ENCODE measurements at places on chromosomes 3 and 15.

DNA sequence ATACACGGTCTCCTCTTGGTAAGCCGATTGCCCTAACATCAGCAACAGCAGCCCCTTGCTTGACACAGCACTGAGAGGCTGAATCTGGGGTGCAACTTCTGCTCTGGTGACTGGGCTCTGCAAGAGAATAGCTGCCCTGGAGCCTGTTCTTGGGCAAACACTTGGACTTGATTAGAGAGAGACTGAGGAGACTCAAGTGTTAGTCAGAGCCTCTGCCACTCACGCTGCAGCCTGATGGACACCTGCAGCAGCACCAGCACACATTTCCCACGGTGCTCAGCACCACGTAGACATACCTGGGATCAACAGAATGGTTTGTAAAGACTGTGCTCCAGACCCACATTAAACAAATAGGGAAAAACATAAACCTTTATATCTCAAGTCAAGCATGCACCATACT lies 35.8 kb upstream of the UMPS start:
- no peak for DNase-seq

- DNase-seq = no peak
These were observed 87.5 kb downstream of the FAM43A start for GRCh38 chr3:194773216-194773615.

- DNase-seq = no peak
These were observed 38.2 kb downstream of the KLHL25 start for GRCh38 chr15:85756411-85757072.

DNA sequence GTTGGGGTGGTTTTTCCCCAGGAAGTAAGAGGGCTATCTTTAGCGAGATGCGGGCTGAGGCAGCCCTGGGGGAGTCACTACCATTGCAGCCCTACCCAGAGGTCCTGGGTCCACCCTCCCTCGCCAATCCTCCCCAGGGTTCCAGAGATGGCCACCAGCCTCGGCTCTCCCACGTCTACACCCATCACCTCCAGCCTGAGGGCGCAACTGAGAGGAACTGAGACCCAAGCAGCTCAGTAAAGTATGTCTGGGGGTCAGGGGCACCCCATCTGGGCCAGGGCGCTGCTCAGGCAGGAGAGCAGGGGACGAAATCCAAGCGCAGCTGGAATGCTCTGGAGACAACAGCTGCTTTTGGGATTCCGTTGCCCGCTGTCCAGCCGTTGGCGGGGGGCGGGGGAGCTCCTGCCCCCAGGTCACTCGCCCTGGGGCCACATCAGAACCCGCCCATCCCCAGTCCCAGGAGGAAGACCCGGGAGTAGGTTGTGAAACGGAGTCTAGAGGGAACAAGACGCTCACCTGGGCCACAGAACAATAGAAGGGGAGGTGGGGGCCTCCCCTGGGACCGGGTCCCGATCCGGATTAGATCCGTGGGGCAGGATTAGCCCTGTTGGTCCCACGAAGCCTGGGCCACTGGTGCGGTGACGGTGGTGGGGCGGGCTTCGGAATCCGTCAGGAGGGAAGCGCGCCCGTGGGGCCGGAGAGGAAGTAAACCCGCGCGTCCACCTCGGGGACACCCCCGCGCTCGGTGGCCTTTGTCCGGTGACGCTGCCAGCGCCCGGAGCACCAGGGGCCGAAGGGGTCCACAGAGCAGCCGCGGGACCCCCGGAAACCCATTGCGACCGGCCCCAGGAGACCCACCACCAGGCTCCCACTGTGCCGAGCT lies 1.4 kb upstream of the NDUFAF3 start:
- DNase-seq = no peak

GRCh38 chr3:11373235-11373634 lies 101.0 kb downstream of the ATG7 start:
- DNase-seq = no peak

GRCh38 chr15:68875377-68876116 lies 54.8 kb upstream of the SPESP1 start:
- peak; percentile 39 for DNase-seq

DNA sequence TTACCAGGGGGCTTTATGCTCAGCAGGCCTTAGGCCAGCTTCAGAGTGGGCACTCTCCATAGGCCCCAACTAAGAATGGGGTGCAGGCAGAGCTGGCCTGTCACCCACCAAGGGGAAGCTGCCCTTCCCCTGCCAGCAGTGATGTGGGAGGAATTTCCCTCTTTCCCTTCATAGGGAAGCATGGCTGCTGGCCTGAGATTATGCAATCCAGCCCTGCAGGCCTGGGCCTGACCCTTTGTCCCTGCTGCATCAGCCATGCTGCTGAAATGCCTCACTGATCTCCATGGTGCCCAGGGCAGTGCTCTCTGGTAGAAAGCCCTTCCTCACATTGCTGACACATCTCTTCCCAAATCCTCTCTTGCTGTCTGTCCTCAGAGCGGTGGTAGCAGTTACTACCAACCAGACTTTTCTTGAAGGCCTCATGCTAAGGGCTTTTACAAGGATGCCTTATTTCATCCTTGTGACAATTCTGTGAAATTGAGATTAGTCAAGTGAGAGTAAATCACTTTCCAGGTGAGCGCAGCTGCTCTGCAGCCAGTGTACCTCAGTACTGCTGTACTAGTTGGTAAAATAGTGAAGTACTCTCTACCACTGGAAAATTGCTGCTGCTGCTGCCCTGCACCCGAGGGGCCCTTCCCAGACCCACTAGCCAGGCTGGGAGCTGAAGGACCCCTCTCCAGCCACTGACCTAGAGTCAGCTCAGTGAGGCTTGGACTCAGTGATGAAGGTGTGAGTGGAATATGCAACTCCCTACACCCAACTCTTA lies 33.8 kb downstream of the MRAS start:
- no peak for DNase-seq

GRCh38 chr3:50320853-50321335 lies 1.7 kb downstream of the HYAL2 start:
- DNase-seq = no peak

DNA sequence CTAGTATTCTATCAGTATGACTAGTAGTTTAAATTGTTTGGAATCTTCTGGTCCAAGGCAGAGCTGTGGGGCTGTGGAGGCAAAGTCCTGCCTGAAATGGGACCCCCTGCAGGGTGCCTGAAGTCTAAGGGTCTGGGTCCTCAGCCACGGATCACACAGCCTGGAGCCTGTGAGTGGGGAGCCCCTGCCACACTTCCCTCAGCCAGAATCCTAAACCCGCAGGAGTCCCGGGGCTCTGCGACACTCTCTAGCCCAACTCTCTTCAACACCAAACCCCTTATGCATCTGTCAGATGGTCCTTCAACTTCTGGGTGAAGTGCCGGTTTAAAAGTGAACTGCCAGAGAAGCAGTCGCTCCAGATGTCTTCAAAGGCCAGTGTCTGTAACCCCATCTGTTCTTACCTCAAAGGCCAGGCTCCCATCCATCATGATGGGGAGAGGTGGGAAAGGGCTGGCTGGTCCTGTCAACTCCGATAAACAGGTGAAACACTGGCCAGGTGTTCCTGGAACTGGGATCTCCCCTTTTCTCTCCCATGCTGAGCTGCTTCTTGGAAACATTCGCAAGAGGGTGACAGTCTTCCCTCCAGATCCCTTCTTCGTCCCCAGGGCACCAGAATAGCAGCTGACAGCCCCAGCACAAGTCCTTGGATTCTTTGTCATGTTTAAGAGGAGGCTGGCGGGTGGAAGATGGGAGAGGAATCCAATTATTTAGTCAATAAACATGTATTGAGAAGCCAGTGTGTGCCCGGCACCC lies 45.6 kb downstream of the CPN2 start:
- no peak for DNase-seq

- no peak for DNase-seq
These were observed 248.3 kb downstream of the IL5RA start for GRCh38 chr3:2861920-2862319.

Measured in BJ (cell line).